A549 treated with dexamethasone at 1 μM for 4 hours (cell line): ENCODE measurements at places on chromosomes 1 and 21. TPM values are rescaled to one million over a fixed set of nuclear protein-coding genes. Genes with fewer than 3 reads are reported as not detected.

The NUP210L gene
- 0.02 to 0.06 TPM in 2 of 5 replicates, not detected in the others for total RNA-seq

The PADI2 gene
- 0.72 to 1.4 TPM (median 1.2 TPM) in 5 replicates for total RNA-seq

The KRTAP7-1 gene
- not detected in 5 replicates for total RNA-seq

The ADORA1 gene
- 0.46 to 0.94 TPM (median 0.67 TPM) in 5 replicates for total RNA-seq

The TFF2 gene
- total RNA-seq: not detected in 5 replicates

The GLRX2 gene
- 41.1 to 51.1 TPM (median 45.1 TPM) in 5 replicates for total RNA-seq

The PPFIA4 gene
- 0.13 to 0.42 TPM (median 0.34 TPM) in 5 replicates for total RNA-seq
